ENCODE measurements at places on chromosomes 7 and 10. TPM values are rescaled to one million over a fixed set of nuclear protein-coding genes. Genes with fewer than 3 reads are reported as not detected.

- no peak overlapping the region for H3K4me3 ChIP-seq
- DNase-seq: no peak
- H3K27me3 ChIP-seq: peaks cover 40% of the 10 kb centered on the region
- no peaks in the 10 kb centered on the region for H3K4me1 ChIP-seq
- H3K36me3 ChIP-seq: peaks cover 14% of the 10 kb centered on the region
Observed at GRCh38 chr10:95559471-95559870, 1.7 kb downstream of the SORBS1 start.

DNA sequence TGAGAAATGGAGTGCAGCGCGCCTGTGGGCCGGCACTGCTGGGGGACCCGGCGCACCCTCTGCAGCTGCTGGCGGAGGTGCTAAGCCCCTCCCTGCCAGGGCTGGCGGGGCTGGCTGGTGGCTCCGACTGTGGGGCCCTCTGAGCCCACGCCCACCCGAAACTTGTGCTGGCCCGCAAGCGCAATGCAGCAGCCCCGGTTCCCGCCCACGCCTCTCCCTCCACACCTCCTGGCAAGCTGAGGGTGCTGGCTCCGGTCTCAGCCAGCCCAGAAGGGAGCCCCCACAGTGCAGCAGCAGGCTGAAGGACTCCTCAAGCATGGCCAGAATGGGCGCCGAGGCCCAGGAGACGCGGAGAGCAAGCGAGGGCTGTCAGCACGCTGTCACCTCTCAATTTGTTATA is 1063.0 kb upstream of the AUTS2 start:
- no peaks in the 10 kb centered on the region for H3K4me1 ChIP-seq
- H3K36me3 ChIP-seq: no peaks in the 10 kb centered on the region
- H3K4me3 ChIP-seq: no peak overlapping the region
- no peak for DNase-seq

- no peak for DNase-seq
- H3K27me3 ChIP-seq: no peaks in the 10 kb centered on the region
- no peaks in the 10 kb centered on the region for H3K4me1 ChIP-seq
- no peak overlapping the region for H3K27ac ChIP-seq
- H3K36me3 ChIP-seq: no peaks in the 10 kb centered on the region
Observed at GRCh38 chr10:129310881-129311280, 156.2 kb upstream of the MGMT start.

- H3K27ac ChIP-seq: no peak overlapping the region
- DNase-seq: no peak
- H3K4me3 ChIP-seq: no peak overlapping the region
- H3K36me3 ChIP-seq: no peaks in the 10 kb centered on the region
Observed at GRCh38 chr7:67512481-67512880, 515.8 kb downstream of the TYW1 start.

HYAL4 gene
- total RNA-seq: not detected

GRCh38 chr7:67484244-67484751 is 487.7 kb downstream of the TYW1 start:
- peaks cover 12% of the 10 kb centered on the region for H3K27me3 ChIP-seq
- no peaks in the 10 kb centered on the region for H3K36me3 ChIP-seq
- H3K4me3 ChIP-seq: no peak overlapping the region
- H3K4me1 ChIP-seq: no peaks in the 10 kb centered on the region
- peak; percentile 22 for DNase-seq

SFRP4 gene
- not detected for total RNA-seq

DNA sequence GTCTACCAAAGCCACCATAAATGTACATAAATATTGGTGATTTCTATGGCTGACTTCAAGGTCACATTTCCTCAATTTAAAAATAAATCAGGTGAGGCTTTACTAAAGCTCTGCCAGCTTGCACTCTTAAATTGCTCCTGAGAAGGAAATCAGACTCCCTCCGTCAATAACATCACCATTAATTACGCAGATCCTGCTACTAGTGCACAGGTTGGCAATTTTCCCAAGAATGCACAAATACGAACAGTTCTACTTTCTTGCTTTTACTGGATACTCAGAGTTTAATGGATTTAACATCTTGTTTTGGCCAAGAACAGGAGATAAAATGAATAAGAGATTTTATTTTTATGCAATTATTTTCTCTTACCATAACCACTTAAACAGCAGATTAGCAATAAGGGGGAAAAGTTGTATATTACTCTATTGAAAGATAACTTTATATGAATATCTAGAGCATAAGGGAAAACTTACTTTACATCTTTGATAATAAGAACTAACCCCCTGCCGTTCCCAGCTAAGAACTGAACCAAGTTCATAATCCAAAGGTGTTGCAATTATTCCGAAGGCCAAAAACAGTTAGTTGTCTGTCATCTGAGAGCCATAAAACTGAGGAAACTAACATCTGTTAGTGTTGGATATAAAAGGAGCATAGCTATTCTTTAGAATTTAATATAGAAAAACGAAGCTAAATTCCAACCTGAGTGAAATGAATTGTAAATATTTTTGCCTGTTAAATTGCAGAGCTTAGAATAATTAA is 140.5 kb downstream of the TWIST1 start:
- peaks cover 10% of the 10 kb centered on the region for H3K4me1 ChIP-seq
- H3K27me3 ChIP-seq: no peaks in the 10 kb centered on the region
- no peaks in the 10 kb centered on the region for H3K36me3 ChIP-seq
- H3K27ac ChIP-seq: no peak overlapping the region
- DNase-seq: no peak
- H3K4me3 ChIP-seq: no peak overlapping the region

DNA sequence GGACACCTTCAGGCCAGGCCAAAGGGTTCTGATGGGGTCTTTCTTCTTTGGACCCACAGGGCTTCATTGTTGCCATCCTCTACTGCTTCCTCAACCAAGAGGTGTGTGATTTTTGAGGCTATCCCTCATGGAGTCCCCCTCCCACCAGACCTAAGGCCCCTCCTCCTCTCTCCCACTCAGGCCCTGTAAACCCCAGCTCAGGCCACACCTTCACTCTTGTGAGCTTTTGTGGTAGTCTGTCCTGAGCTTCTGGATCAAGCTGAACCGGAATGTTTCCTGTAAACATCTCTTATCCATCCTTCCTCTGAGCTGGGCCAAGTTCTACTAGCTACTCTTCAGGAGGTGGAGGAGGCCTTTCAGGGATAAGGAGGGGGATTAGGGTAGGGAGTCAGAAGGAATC is 13.5 kb downstream of the GHRHR start:
- no peaks in the 10 kb centered on the region for H3K36me3 ChIP-seq
- H3K27ac ChIP-seq: no peak overlapping the region
- no peak for DNase-seq
- H3K4me3 ChIP-seq: no peak overlapping the region
- peaks cover 33% of the 10 kb centered on the region for H3K27me3 ChIP-seq

DNA sequence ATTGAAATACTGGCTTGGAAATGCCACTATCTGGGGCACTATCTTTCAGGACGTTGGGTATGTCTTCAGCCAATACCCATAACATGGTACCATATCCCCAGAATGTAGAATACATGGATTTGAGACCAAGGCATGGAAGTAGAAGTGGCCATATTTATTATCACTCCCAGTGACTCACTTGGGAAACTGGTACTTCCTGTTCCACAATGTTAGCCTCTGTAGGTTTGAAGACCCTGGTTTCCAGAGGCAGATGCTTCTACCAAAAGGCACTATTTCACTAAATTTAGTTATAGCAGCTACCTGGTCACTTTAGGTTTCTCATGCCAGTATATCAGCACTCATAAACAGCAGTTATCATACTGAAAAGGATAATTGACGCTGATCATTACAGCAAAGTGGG is 184.2 kb downstream of the CCDC71L start:
- H3K36me3 ChIP-seq: no peaks in the 10 kb centered on the region
- H3K27me3 ChIP-seq: no peaks in the 10 kb centered on the region
- no peak for DNase-seq
- H3K27ac ChIP-seq: no peak overlapping the region
- peaks cover 12% of the 10 kb centered on the region for H3K4me1 ChIP-seq
